ENCODE measurements at places on chromosomes 6 and 20.
A peak's percentile ranks its signal among the peaks of the same experiment; 100 is the strongest.

DNA sequence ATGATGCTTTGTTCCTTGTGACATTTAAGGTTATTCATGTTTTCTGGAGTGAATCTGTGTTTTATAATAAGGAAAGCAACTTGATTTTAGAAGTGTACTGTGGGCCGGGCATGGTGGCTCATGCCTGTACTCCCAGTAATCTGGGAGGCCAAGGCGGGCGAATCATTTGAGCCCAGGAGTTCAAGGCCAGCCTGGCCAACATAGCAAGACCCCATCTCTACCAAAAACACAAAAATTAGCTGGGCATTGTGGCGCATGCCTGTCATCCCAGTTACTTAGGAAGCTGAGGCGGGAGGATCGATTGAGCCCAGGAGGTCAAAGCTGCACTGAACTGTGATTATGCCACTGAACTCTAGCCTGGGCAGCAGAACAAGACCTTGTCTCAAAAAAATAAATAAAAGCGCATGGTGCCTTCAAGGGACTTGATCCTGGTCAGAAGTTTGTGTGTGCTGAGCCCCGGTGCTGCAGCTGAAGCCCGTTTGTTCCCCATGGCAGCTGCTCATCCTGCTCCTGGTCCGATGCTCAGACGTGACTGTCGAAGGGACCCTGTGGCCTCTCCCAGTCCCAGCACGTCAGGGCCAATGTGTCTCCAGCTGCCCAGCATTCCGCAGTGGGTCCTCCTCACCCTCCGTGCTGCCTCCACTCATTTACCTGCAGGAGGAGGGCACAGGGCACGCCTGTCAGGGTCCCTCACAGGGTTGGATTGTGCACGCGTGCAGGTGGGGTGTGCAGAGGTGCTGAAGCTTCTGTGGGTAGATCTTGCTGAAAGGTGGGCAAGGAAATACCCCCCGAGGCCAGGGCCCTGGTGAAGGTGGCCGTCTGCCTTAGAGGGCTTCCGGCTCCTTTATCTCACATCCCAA is 18.3 kb downstream of the ENTPD6 start:
- no peak for DNase-seq

DNA sequence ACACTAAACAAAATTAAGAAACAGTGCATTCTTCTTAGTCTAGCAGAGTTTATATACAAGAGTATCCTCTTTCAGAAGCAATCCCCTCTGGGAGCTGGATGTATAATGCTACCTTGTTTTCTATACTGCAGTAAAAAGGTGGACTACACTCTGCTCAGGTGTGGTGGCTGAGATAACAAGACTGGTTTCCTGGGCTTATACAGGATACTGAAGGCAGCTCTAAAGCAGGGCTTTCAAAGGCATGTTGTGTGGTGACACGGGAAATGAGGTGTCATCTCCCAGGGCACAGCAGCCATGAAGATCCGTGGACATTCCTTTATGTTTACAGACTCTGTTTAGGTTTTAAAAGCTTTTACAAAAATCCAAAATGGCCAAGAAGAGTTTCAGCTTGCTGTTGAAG is 136.7 kb downstream of the MAP3K4 start:
- DNase-seq, result no peak

DNA sequence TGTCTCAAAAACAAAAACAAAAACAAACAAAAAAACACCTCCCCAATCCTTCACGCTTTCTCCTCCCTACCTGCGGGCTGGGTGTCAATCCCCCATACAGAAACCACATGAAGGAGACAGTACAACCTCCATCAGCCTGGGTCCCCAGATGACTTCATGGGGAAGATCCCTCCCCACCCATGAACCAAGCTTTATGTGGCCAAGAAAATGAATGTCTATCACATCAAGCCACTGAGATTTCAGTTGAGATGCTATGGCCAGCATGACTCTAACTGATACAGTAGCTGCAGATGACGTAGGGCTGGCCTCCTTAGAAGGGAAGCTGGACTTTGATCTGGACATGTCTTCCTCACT is 21.2 kb upstream of the BNIP5 start:
- DNase-seq, result no peak

DNA sequence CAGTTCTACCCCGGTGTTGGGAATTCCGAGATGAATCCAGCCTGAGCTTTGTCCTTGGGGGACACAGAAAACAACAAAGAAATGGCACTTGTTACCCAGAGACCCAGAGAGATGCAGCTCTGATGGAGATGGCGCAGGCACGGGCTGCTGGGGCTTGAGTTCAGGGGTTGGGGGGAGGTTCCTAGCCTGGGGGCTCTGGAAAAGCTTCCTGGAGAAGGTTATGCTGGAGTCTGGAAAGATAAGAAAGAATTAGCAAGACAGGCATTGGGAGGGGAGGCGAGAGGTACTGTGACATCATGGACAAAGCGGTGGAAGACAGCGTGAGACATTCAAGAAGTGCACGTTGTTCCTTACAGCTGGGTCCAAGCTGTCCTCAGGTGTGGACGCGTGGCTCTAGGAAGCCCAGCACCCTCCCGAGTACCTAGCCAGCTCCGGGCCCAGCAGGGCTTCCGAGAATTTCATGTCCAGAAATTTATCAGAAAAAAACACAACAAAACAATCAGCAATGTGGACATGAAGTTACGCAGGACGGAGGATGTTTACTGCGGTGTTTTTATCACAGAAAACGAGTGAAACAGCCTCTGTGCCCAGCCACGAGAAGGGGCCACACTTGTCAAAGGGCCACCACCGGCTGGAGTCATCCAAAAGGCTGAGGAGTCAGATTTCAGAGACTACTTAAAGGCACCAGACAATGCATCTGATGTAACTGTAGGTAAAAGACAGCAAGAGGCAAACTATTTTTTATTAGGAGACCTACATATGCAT is 39.5 kb downstream of the C20orf203 start:
- no peak for DNase-seq

GRCh38 chr20:63854766-63855362 is 6.4 kb upstream of the ABHD16B start:
- DNase-seq, result no peak

DNA sequence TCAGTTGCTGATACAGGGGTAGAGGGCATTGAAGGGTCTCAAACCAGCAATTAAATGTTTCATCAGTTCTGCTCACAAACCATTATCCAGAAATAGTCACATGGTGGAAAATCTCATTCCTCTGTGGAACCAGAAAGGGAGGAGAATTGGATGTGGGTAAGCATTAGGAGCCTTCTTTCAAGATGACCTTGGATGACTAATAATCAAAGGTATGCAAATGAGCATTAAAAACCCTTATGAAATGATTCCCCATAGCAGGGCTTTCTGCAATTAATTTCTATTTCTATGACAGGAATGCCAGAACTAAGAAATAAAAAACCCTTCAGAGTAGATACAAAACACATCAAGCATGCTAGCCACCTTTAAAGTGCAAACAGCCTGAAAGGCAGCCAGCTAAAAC is 37.4 kb upstream of the HCRTR2 start:
- no peak for DNase-seq

DNA sequence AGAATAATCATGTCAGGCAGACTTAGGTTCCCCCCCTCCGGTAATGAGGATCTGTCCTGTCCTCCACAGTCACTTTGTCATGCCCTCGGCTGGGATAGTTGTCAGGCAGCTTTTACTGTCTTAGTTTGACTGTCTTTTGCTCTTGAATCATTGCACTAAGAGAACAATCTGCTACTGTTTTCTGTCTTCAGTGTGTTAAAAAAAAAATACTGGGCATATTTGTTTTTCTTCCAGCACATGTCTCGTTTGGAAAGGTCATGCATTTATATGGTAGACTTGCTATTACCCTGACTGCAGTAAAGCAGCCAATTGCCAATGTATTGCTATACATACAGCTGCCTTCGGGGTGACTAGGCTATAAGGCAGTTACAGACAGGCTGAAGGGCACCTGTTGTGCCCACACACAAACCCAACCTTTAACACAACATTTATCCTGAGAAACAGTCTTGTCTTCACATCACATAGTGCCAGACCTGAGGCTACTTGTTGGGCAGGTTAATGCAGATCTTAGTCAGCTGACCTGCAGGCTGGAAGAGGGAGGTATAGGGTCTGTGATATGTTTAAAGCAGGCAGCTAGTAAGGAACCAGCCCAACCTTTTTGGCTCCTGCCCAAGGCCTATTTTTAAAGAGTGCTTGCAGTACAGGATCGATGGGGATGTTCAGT is 26.7 kb downstream of the ARFGEF3 start:
- DNase-seq, result no peak

DNA sequence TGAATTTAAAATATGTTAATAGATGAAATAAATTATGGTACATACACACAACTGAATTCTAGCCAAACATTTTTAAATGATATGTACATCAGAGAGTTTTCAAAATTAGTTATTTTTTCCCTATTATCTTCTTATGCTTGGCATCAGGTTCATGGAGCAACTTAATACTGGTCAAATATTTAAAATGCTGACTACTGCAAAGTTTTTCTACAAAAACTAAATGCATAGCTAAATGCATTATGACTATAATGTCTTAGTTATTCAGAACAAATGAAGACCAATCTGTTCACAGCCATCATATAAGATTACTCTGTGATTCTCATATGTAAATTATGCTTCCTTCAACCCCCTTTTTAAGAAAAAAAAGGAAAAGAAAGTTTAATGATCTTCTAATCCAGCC is 8.2 kb upstream of the IL17A start:
- no peak for DNase-seq

- no peak for DNase-seq
Measured at GRCh38 chr6:136737871-136738691, 54.2 kb downstream of the MAP3K5 start.

DNA sequence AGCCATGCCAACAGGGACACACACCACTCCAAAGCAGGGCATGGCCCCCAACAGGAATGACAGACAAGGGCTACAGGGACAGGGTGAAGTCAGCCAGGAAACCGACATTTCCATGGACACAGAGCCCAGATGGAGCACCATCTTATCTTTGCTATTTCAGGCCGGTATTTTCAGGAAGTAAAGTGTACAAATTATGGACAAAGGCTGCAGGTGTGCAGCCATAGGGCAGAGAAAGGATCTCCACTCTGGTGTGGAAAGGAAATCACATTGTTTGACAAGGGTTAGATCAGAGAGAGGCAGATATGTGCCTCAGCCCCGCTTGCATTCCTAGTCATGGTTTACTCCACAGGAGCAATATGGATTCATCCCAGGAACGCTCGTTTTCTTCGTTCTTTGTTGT is 81.7 kb upstream of the SLC22A23 start:
- no peak for DNase-seq

- DNase-seq, result peak; percentile 72
Measured at GRCh38 chr6:42368181-42368580, 83.5 kb downstream of the TRERF1 start.

- no peak for DNase-seq
Measured at GRCh38 chr20:35048739-35049138, 43.9 kb downstream of the TRPC4AP start.

DNA sequence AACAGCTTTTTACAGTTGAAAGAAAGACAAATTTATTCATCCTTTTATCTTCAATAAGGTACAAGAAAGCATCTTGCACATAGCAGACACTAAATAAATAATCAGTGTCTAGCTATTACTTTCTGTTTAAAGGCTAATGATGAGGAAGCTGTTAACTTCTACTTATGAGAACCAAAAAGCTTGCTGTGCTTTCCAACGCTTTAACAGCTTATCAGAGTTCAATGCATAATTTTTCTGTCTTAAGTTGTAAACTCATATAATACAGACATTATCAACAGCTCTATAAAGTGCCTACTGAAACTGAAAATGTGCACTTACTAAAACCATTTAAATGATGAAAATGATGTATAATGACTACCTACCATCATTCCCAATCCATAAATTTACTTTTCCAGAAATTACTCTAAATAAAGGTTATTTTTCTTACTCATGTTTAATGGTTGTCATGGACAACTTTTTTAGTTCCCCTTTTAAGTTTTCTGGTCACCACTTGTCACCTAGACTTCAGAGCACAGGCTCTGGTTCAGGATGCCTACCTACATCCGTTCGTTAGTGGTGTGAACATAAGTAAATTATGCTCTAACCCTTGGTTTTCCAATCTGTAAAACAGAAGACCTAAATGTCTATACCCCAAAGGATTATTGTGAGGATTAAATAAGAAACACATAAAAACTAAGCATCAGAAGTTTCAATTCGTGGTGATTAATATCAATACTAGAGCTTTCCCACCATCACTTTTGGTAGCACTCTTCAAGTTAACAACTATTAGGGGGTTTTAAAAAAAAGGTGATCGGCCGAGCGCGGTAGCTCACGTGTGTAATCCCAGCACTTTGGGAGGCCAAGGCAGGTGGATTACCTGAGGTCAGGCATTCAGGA is 8.0 kb downstream of the PNISR start:
- no peak for DNase-seq

- no peak for DNase-seq
Measured at GRCh38 chr6:97399208-97399607, 116.2 kb upstream of the MMS22L start.

DNA sequence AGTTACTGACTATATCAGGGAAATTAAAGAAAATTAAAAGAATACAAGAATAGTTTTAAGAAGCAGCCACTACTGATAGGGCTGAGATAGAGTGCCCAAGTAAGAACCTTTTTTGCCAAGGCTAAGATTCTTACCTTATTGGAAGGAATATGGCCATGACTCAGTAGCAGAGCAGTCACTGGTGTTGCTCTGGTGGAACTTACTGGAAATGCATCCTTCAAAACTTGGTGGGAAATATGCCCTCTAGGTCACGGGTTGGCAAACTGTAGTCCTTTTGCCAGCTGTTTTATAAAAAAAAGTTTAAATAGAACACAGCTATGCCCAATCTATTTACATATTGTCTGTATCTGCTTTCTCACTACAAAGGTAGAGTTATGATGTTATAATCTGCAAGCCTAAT is 6.0 kb downstream of the HSF2 start:
- no peak for DNase-seq

DNA sequence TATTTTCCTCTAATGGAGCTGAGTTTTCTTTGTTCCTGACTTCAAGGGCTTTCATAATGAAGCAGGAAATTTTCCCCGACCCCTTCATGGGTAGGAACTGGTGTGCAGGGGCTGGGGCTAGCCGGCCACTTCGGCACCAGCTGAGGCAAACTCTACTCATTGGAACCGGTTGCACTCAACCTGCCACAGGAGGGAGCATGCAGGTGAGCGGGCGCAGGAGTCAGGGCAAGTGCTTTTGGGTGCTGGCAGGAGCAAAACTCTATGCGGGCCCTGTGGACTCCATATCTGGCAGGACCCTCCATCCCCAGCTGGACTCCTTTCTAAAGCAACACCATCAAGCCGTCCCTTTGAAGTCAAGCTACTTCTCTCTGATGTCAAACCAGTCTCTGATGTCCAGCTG is 244.2 kb downstream of the EPM2A start:
- no peak for DNase-seq

- DNase-seq, result no peak
Measured at GRCh38 chr6:133297657-133298056, 56.5 kb downstream of the EYA4 start.

DNA sequence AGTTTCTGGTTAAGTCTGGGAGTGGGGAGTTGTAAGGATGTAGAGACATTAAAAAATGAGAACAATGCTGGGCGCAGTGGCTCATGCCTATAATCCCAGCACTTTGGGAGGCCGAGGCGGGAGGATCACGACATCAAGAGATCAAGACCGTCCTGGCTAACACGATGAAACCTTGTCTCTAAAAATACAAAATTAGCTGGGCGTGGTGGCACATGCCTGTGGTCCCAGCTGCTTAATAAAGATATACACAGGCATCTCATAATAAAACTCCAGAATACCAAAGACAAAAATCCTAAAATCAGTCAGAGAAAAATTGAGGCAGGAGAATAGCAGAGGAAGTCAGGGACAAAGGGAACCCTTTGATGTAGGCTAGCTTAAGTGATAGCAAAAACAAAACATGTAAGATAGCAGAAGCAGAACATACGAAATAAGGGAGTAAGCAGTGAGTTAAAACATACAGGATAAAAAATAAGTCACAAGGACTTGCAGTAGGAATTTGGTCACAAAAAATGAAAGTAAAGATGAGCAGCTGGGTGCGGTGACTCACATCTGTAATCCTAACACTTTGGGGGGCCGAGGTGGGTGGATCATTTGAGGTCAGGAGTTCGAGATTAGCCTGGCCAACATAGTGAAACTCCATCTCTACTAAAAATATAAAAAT is 23.6 kb downstream of the DDX43 start:
- no peak for DNase-seq

Data from activated CD4-positive, alpha-beta T cell treated with anti-CD3 and anti-CD28 coated beads, Interleukin-2, amount 50 U/mL, for 4 hours (primary cell).